ENCODE measurements at places on chromosomes 12 and 14.

- no peak for DNase-seq
Observed at GRCh38 chr14:65832431-65833266, 420.1 kb downstream of the FUT8 start.

DNA sequence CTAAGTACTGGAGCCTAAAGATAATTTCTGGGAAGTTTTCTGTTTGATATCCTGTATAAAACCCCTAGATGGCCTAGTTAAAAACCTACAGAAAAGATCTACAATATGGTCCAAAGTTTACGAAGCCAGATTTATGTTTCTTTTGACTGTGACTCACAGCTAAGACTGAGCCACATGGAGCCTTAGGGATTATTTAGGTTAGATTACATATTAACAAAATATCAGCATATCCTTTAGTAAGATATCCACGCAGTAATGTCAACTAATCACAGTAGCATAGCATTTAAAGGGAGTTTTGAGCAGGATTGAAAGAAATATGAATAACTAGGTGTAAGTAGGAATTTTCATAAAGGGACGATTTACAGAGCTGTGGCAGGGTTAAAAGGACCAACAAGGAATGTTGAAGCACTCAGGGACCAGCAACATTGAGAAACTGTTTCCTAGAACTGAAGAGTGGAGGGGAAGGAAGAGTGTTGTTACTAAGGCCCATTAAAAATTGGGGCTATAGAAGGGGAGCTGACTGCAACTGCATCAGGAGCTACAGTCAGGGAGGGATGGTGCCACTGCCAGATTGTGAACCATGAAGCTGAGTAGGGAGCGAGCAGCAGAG is 155.5 kb downstream of the DACT1 start:
- DNase-seq, result no peak

- DNase-seq, result no peak
Observed at GRCh38 chr12:524167-524951, 64.6 kb downstream of the B4GALNT3 start.

DNA sequence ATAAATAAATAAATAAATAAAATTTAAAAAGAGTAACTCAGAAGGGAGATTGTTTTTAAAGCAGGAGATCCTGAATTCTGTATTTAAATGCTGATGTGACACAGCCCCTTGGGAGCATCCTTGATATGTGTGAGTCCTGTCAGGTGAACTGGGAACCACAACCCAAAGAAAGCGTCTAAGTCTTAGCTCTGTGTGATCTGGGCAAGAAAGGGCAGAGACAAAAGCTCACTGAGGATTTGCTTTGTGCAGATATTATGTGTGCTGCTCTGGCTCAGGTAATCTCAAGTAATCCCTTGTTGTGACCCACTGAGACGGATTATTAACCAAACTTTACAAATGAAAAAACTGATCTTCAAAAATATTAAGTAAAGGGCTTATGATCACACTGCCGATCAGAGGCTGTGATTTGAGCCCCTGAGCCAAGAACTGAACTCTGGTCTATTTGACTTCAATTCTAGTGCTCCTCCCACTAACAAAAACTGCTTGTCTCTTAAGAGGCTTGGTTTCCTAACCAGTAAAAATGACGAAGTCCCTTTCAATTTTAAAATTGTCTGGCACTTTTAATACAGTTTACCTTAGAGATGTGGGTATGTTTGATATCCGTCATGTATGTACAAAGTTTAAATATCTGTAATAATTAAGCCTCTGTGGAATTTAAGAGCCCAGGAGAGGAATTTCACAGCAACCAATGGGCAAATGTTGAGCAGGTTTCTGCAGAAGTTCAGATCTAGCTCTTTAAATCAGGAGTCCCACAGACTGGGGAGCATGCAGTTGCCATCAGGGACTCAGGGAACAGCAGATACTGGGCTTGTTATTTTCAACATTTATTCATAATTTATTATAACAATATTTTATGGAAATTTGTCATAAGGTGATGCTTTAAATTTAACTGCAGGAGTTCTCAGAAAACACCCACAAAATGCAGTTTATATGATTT is 46.1 kb downstream of the CPM start:
- no peak for DNase-seq

GRCh38 chr12:103698752-103699560 is 111.9 kb downstream of the STAB2 start:
- DNase-seq, result no peak

DNA sequence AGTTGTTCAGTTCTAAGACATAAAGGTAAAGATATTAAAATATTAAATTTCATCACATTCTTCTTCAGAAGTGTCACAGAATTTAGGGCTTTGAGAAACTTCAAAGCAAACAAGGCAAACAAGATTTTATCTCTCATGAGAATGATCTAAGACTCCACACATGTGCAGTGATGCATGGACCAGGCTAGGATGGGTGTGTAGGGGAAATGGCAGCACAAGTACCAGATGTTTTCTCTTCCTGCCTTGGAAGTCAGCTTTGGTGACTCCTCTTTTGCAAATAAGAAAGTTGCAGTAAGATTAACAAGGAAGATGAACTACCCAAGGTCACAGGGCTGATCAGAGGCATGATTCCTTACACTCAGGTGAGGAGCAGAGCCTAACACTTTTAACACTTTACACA is 163.8 kb upstream of the LMNTD1 start:
- DNase-seq, result no peak

GRCh38 chr12:131530422-131530821 is 180.5 kb upstream of the SFSWAP start:
- no peak for DNase-seq

DNA sequence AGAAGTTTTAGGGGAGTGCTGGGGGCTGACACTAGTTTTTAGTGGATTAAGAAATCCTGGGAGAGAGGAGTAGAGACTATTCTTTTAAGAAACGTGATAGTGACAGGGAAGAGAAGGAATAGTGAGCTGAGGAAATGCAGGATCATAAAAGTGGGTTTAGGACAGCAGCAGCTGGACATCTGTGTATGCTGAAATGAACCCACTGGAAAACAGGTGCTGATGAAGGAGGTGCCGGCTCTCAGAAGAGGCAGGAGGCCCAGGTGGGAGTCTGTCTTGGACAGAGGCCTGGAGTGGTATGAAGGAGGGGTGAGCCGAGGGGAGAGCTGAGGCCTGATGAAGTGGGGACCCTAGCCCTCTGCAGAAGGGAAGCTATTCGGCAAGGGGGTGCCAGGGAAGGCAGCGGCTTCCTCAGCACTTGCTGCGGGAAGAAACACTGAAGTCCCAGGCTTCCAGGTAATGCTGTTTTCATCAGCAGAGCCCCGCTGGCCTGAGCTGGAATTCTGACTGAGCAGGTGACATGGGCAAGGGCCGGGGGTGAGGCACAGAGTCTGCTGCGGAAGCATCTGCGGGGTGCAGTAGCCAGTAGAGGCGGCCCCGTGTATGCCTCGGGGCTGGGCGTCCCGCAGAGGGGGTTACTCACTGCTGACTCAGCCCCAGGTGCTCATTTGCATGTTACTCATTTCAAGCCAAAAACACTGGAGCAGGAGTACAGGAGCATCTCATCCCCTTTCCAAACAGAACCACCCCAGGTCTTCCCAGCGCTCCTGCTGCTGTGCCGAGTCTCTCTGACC is 89.7 kb downstream of the TMCC3 start:
- no peak for DNase-seq
